ENCODE measurements at places on chromosomes 7 and 10.

GRCh38 chr10:17647326-17647725 is 3.4 kb downstream of the STAM start:
- no peak for DNase-seq

GRCh38 chr7:22781230-22781711 is 41.4 kb downstream of the TOMM7 start:
- DNase-seq: no peak

- DNase-seq: no peak
Observed at GRCh38 chr10:118116715-118117449, 70.1 kb upstream of the RAB11FIP2 start.

DNA sequence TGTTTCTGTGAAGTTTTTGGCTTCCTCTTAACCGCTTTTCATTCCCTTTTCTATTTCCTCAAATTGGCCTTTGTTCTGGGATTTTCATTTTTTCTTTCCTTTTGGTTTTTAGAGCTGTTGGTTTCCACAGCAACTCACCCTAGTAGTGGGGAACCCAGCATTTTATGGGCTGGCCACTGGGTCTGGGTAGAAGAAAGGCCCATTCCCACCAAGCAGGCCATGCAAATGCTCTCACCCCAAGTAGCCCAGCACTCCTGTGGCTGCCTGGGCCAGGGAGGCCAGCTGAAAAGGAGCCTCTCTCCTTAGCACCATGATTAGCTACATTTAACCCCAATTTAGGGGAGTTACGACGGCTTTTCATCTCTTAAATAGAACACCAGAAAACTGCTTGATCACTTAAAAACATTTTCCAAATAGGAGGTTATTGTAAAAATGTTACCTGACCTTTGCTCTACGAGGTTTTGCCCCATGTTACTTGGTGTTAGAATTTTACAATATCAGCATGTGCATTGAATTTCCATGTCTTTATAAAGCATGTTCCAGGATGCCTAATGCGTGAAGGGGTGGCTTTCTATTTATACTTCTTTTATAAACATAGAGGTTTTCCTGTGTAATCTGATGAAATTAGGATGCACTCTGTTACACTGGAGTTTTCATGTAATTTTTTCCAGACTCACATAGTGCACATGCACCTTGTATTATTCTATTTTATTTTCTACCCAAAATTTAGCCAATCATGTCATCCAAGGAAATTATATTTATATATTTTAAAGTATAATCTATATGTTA is 75.4 kb downstream of the FAM171A1 start:
- no peak for DNase-seq

DNA sequence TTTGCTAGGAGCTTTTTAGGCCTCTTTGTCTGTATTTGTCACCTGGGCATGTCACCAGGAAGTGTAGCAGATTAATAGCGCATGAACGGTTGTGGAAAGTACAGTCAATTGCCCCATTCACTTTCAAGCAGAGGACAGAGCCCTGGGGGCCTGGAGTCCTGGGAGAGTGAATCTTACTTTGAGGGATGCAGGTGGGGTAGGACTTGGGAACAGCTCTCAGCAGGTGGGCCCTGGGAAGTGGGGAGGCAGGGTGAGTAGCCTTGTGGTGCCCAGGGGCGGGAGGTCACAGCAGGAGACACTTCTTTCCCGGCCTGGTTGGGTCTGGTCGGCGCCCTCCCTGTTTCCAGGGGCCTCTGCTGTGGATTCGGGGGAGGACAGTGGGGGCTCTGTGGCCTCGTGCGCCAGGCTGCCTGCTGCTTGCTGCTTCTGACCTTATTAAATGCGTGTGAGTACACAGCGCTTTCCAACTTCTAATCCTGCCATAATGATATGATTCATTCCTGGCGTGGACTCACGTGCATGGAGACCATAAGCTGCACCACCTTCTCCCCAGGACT is 51.6 kb upstream of the AQP1 start:
- DNase-seq: no peak

DNA sequence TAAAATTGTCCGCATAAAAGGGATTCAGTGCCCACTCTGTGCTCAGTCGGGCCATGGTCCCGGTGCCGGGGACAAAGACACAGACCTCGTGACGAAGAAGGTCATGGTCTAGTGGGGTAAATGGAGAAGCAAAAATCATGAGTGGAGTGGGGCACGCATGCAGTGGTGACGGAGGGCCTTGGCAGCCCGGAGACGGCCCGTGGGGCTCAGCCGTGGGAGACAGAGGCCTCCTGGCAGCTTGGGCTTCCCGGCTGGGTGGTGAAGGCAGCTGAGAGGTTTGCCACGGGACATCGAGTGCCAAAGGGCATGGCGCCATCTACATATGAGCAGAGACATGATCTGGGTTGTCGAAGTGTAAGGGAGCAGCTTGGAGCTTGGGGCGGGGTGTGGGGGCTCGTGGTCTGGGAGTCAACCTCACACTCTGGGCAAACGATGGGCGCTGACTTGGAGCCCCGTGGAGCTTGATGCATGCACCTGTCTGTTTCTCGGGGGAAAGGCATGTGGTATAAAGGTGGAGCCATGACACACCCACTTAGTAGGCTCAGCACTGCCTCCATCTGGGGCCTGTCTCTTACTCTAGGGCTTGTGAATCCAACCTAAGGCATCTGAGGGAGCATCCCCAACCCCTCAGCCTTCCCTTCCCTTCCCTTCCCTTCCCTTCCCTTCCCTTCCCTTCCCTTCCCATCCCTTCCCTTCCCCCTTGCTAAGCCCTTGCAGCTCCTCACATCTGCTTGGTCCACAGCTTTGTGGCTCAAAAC is 151.0 kb upstream of the INSYN2A start:
- DNase-seq: no peak

- DNase-seq: no peak
Observed at GRCh38 chr7:81503771-81504170, 266.1 kb downstream of the HGF start.

DNA sequence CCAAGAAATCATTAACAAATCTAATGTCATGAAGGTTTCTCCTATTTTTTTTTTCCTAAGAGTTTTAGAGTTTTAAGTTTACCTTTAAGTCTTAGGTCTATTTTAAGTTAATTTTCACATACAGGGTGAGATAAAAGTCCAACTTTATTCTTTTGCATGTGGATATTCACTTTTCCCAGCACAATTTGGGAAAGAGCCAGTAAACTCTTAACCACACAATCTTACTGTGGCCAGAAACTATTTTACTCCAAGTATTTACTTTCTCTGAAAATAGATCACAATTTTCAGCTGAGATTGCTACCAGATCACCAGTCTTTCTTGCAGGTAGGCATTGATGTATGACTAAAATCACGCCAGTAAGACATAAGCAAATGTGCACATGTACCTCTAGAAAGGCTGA is 728.5 kb downstream of the TNS3 start:
- DNase-seq: no peak

DNA sequence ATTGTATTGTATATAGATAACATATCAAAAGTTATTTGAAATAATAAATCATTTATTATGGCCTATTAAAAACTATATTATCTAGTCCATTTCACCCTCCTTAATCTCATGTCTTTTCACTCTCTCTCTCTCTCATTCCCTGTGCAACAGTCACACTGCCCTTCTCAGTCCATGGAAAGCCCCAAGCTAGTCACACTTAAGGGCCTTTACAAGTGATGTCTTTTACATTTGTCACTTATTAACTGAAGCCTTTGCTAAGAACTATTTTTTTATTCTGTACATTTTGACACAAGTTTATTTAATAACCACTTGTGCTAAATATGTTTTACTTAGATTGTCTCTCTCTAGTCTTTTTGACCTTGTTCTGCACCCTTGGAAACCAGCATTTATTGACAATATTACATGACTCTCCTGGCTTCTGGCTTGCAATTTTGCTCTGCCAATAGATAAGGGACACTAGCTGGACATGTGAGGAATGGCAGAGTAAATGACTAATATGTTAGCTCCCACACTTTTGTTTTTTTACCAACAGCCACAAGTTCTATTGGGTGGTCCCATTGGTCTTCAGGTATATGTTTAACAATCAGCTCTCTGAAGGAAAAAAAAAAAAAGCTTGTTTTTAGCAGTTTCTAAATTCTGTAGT is 706.8 kb upstream of the POT1 start:
- no peak for DNase-seq

- DNase-seq: peak; percentile 63
Observed at GRCh38 chr10:132518572-132519381, 18.8 kb upstream of the INPP5A start.

DNA sequence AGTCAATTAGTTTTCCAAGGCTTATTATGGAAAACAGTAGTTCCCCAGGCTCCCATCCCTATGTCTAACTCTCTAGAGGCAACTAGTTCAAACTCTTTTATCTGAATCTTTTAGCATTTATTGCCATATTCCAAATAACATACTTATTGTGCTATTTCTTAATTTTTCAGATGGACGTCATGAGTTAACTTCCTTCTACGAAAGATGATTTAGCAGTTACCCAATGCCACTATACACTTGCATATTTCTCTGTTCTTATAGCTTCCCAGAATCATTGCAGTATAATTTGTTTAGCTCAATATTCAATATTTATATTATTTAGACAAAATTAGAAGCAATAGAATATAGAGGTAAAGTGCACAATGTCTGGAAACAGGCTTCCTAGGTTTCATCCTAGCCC is 52.8 kb downstream of the REEP3 start:
- DNase-seq: no peak

- peak; percentile 80 for DNase-seq
Observed at GRCh38 chr7:95690367-95690947, 81.9 kb upstream of the DYNC1I1 start.

DNA sequence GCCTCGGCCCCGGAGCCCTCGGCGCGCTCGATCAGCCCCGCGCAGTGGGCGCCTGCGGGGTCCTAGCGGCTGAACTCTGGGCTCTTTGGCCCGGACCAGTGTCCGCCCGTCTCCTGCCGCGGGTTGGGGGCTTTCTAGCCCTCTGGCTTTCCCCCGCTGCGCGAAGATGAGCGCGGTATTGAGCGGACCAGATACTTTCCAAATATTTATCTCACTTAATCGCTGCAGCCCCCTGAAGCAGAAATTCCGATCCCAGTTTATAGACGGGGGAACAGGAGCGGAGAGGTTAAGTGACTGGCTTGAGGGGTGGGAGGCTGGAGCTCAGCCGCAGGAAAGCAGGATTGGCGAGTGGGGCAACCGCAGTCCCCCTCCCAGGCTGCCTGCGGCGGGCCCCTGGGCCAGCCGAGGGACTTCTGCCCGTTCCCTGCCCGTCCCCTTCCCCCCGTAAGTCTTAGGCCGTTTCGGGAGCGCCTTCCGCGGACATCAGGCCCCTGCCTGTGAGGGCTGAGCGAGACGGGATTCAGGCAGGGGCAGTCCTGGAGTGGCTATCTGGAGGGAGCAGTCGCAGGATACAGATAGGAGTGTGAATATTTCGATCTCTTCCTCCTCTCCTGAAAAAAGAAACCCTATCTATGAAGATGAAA is 565 bp downstream of the STRIP2 start:
- DNase-seq: peak; percentile 29

DNA sequence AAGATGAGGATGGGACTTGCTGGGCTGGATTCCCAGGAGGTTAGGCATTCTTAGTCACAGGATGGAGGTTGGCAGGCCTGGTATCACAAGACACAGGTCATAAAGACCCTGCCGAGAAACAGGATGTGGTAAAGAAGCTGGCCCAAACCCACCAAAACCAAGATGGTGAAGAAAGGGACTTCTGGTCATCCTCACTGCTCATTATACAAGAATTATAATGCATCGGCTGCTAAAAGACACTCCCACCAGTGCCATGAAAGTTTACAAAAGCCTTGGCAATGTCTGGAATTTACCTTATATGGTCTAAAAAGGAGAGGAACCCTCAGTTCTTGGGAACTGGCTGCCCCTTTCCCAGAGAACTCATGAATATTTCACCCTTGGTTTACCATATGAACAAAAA is 345.5 kb upstream of the POM121L12 start:
- no peak for DNase-seq

GRCh38 chr10:86263907-86264306 is 102.7 kb downstream of the GRID1 start:
- DNase-seq: no peak

DNA sequence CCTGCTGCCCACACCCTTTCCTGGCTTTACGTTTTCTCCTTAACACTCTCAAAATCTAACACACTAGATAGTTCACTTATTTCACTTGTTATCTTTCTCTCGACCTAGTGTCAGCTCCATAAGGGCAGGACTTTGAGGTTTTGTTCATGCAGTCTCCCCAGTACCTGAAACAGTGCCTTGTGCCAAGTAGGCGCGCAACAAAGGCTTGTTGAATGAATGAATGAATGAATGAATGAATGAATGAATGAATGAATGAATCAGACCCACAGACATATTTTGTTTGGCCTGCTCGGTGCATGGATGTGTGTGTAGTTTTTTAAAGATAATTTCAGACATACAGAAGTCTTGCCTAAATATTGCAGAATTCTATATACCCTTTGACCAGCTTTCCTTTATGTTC is 6.2 kb downstream of the TYSND1 start:
- no peak for DNase-seq

DNA sequence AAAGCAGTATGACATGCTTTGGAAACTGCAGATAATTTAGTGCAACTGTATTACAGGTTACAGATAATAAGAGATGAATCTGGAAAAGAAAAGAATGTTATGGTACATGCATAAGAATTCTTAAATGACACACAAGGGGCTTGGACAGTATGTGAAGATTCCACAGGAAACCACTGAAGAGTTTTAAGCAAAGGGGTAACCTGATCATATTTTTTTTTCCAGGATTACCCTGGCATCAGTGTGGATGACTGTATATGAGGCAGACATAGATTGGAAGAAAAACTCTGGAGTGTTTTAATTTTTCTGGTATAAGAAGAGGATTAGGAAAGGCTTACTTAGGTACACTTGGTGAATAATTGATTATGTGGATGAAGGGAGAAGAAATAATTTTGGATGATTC is 8.1 kb downstream of the TFPI2 start:
- DNase-seq: no peak

- no peak for DNase-seq
Observed at GRCh38 chr10:50152792-50153272, 85.1 kb downstream of the WASHC2A start.

- no peak for DNase-seq
Observed at GRCh38 chr10:988667-989545, 672 bp downstream of the GTPBP4 start.

- no peak for DNase-seq
Observed at GRCh38 chr7:106344211-106344610, 59.4 kb upstream of the NAMPT start.

DNA sequence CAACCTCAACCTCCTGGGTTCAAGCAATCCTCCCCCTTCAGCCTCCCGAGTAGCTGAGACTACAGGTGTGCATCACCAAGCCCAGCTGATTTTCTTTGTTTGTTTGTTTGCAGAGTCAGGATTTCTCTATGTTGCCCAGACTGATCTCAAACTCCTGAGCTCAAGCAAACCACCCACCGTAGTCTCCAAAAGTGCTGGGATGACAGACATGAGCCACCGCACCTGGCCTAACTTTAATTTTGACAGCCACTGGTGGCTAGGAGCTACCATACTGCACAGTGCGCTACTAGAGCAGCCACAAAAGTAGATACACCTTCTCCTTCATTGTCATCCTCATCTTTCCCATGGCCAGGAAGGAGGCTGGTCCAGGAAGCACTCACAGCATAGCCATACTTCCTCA is 31.2 kb upstream of the GATA3 start:
- no peak for DNase-seq

Data from NCI-H2171 treated with DMSO at 0.1 percent for 48 hours (cell line).